ENCODE measurements at places on chromosomes 4 and X. TPM values are rescaled to one million over a fixed set of nuclear protein-coding genes. Genes with fewer than 3 reads are reported as not detected.

DNA sequence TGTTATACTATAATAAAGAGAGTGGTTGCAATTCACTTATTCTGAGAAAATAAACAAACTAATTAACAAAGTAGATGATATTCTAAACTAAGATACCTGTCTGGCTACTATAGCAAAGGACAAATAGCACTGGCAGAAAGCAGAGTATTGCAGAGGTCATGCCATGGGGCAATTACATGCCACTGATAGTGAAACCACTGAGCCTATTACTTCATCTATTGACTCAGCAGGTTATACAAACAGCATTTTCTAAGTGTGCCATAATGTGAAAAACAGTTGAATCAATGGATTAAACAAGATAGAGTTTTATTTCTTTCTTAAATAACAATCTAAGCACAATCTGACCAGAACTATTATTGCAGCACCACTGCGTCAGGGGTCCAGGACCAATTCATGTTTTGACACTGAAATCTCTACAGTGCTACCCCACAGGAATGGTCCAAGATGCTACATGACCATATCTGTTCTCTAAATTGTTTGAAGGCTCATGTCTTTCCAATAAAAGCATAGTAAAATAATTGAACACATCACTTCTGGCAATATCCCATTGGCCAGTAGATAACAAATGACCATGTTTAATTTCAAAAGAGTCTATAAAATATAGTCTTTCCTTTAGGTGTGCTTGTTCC, 389.5 kb upstream of the GRID2 start:
- no peak for DNase-seq

GRCh38 chr4:1061760-1062159, 50.3 kb downstream of the FGFRL1 start:
- no peak for DNase-seq

GRCh38 chr4:108053251-108053711, 63.6 kb downstream of the HADH start:
- no peak for DNase-seq

DNA sequence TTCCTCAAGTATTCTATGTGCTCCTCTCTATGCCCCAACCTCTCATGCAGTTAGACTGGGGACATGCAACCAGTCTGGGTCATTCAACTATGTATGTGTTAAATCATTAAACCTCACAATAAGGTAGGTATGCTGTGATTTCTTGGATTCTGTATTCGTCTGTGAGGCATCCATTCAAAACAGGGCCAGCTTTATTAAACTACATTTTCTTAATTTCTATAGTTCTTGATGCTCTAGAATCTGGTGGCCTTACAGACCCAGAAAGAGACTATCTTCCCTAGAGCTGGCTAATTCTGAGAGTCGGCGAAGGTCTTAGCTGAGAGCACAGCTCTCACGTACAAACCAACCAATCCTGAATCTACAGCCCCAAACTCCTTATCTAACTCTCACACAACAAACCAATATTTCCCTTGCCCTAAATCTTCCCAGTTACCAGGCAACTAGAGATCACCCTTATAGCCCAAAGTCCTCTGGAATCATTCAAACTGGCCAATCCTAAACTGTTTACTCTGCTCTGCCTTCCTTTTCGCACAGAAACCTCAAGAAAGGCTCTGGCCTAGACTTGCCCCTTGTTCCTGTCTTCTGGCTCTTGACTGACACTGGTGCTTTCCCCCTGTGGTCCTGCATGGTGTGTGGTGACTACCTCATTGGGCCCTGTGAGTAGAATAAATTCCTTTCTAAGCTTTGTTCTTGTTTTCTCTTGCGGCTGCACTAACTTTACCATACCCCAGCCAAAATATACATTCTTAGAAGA, 203.5 kb upstream of the TET2 start:
- DNase-seq = no peak

- no peak for DNase-seq
Observed at GRCh38 chr4:109294006-109294405, 8.5 kb downstream of the COL25A1 start.

GRCh38 chr4:41455206-41455605, 82.8 kb upstream of the LIMCH1 start:
- DNase-seq = no peak

Gene CCDC158
- total RNA-seq = 0.45 TPM

Gene EVC2
- total RNA-seq = 4.0 TPM

Gene MEPE
- not detected for total RNA-seq

Gene RTL9
- 0.22 TPM for total RNA-seq
